ENCODE measurements at places on chromosomes 12 and 14.
A peak's percentile ranks its signal among the peaks of the same experiment; 100 is the strongest.

GRCh38 chr14:48527832-48528231, 852.4 kb upstream of the MDGA2 start:
- no peak overlapping the region for H3K27ac ChIP-seq
- H3K4me3 ChIP-seq, result no peak overlapping the region
- no peaks in the 10 kb centered on the region for H3K27me3 ChIP-seq
- no peaks in the 10 kb centered on the region for H3K4me1 ChIP-seq
- no peaks in the 10 kb centered on the region for H3K36me3 ChIP-seq

GRCh38 chr14:104563742-104564615, 15.6 kb upstream of the C14orf180 start:
- peaks cover 8% of the 10 kb centered on the region for H3K4me1 ChIP-seq
- no peaks in the 10 kb centered on the region for H3K36me3 ChIP-seq
- H3K27ac ChIP-seq, result no peak overlapping the region
- H3K27me3 ChIP-seq, result peaks cover 88% of the 10 kb centered on the region
- DNase-seq, result peak; percentile 73

- no peak overlapping the region for H3K4me3 ChIP-seq
- no peak overlapping the region for H3K27ac ChIP-seq
- H3K36me3 ChIP-seq, result no peaks in the 10 kb centered on the region
- DNase-seq, result no peak
- H3K4me1 ChIP-seq, result no peaks in the 10 kb centered on the region
These were observed 6.8 kb downstream of the TMCC3 start for GRCh38 chr12:94643606-94644005.

DNA sequence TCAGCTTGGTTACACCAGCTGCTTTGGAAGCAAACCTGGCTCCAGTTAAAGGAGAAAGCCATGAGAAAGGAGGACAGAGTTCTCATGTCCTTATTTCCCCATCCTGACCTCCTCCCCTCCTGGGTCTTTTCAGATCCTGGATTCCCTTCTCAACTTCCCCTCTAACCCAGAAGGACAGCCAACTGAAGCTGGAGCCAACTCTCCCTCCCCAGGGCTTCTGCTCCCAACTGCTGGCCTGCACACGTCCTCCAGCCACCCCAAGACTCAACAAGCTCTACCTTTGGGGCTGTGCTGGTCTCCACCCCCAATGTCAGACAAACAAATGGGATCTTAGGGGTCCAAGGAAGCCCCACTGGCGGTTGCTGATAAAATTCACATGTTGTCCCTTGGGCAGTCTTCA, 651.1 kb upstream of the TBX3 start:
- DNase-seq, result no peak
- H3K36me3 ChIP-seq, result no peaks in the 10 kb centered on the region
- H3K27me3 ChIP-seq, result no peaks in the 10 kb centered on the region
- H3K27ac ChIP-seq, result no peak overlapping the region
- no peak overlapping the region for H3K4me3 ChIP-seq
- H3K4me1 ChIP-seq, result no peaks in the 10 kb centered on the region

DNA sequence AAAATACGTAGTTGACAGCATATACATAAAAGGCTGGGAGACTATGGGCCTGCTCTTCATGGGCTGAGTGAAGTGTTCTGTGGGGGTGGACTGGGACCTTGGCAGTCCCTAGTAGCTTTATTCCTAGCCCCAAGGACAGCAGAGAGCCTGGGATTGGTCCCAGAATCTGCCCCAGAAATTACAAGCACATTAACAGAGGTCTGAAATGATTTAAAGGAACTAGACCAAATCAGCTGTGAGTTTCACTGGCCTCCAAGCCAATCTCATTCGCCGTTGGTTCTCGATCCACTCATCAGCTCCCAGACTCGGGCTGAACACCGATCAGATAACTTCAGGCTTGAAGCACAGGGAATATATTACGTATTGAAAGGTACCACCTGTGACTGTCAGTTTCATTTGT, 77.0 kb upstream of the PSMC1 start:
- no peak overlapping the region for H3K4me3 ChIP-seq
- no peaks in the 10 kb centered on the region for H3K4me1 ChIP-seq
- no peak overlapping the region for H3K27ac ChIP-seq
- DNase-seq, result no peak

DNA sequence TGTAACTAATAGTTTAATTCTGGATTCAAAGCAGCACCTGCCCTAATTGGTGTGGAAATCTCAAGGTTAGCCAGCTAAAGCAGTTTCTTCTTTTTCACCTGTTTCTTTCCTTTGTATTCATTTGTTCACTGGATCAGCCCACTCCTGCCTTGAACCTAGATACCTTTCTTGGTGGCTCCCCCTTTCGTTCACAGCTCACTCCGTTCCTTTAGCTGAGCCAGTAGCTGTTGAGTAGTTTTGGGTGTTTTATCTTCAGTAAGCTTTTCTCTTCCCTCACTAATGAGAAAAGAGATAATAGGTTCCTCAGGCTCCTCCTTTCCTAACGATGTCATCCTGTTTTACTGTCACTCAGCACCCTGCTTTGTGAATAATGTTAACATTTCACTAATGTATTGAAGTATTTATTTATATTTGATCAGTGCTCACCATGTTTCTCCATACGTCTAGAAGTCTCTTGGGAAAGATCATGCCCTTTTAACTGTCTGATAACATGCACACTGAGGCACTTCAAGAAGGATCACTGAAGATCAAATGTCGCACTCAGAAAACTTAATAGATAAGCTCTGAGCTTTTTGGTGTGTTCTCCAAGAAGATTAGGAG, 121.1 kb downstream of the TGFB3 start:
- no peak for DNase-seq
- no peak overlapping the region for H3K27ac ChIP-seq
- H3K4me1 ChIP-seq, result no peaks in the 10 kb centered on the region
- no peaks in the 10 kb centered on the region for H3K27me3 ChIP-seq

DNA sequence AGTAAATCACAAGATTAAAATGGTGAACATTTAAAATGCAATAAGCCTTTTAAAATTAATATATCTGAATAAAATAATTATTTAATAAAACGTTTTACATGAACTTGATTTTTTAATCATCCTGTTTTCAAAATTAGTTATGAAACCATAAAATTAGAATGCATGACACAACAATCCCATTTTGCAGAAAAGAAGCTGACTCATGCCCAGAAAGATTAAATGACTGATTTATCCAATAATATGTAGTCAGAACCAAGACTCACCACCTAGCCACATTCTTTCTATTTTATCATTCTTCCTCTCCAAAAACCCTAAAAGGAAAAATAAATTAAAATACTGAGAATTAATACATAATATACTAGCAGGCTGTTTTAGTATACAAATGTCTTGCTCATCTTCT, 83.0 kb upstream of the LGR5 start:
- no peak for DNase-seq
- no peaks in the 10 kb centered on the region for H3K27me3 ChIP-seq

- H3K27me3 ChIP-seq, result no peaks in the 10 kb centered on the region
- no peak overlapping the region for H3K4me3 ChIP-seq
- H3K4me1 ChIP-seq, result no peaks in the 10 kb centered on the region
These were observed 164.3 kb upstream of the NOS1 start for GRCh38 chr12:117525766-117526165.

GRCh38 chr12:129607301-129607700, 296.5 kb downstream of the TMEM132D start:
- no peaks in the 10 kb centered on the region for H3K27me3 ChIP-seq
- no peaks in the 10 kb centered on the region for H3K36me3 ChIP-seq
- no peaks in the 10 kb centered on the region for H3K4me1 ChIP-seq
- no peak overlapping the region for H3K4me3 ChIP-seq

- DNase-seq, result no peak
- H3K27ac ChIP-seq, result peak overlapping the region; percentile 1
- H3K4me1 ChIP-seq, result peaks cover 10% of the 10 kb centered on the region
- no peaks in the 10 kb centered on the region for H3K36me3 ChIP-seq
These were observed 28.3 kb downstream of the MLXIP start for GRCh38 chr12:122106843-122107242.

- no peaks in the 10 kb centered on the region for H3K27me3 ChIP-seq
- no peaks in the 10 kb centered on the region for H3K36me3 ChIP-seq
- DNase-seq, result no peak
- H3K4me1 ChIP-seq, result no peaks in the 10 kb centered on the region
- H3K27ac ChIP-seq, result no peak overlapping the region
- no peak overlapping the region for H3K4me3 ChIP-seq
These were observed 100.7 kb upstream of the SLC38A4 start for GRCh38 chr12:46926526-46926925.

GRCh38 chr14:23517650-23518326, 33.8 kb downstream of the ZFHX2 start:
- H3K4me3 ChIP-seq, result no peak overlapping the region
- no peak overlapping the region for H3K27ac ChIP-seq
- no peak for DNase-seq
- no peaks in the 10 kb centered on the region for H3K27me3 ChIP-seq
- H3K4me1 ChIP-seq, result no peaks in the 10 kb centered on the region
- no peaks in the 10 kb centered on the region for H3K36me3 ChIP-seq

- no peaks in the 10 kb centered on the region for H3K4me1 ChIP-seq
- no peak overlapping the region for H3K4me3 ChIP-seq
- no peaks in the 10 kb centered on the region for H3K36me3 ChIP-seq
- H3K27me3 ChIP-seq, result no peaks in the 10 kb centered on the region
These were observed 84.7 kb upstream of the FERMT2 start for GRCh38 chr14:53035336-53036210.

DNA sequence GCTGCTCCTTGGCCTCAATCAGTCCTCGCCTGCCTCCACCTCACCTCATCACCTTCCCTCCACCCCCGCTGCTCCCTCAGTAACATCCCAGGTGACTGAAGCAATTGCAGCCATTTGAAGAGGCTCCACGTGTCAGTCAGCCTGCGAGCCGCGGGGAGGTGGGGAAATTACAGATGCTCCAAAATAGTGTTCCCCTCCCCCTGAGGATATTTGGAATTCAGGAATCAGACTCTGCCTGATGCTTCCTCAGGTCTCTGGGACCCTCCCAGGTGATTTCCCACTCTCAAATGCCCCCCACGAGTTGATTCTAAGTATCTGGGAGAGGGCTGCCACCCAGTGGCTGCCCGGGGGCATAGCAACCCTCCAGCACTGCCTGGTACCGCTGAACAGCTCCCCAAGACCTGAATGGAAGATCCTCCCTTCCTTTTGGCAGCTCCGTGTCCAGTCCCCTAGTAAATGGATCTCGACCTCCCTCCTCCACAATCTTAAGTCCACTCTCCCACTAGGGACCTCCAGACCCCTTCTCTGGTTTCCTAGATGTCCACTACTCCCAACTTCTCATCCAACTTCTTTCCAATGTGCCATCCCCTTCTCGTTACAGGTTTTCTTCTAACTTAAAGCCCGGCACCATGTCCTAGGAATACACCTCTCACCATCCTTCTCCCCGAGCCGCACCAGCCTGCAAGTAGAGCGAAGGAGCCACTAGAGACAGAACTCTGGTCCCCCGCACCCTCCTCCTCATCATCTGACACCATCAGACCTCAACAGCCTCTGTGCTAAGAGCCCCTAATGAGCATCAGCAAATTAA, 1.4 kb upstream of the ASIC1 start:
- DNase-seq, result peak; percentile 26
- peaks cover 4% of the 10 kb centered on the region for H3K27me3 ChIP-seq
- H3K27ac ChIP-seq, result no peak overlapping the region
- no peaks in the 10 kb centered on the region for H3K36me3 ChIP-seq

GRCh38 chr12:4700621-4701026, 19.6 kb upstream of the GALNT8 start:
- H3K4me3 ChIP-seq, result no peak overlapping the region
- no peaks in the 10 kb centered on the region for H3K27me3 ChIP-seq
- no peaks in the 10 kb centered on the region for H3K4me1 ChIP-seq
- H3K36me3 ChIP-seq, result no peaks in the 10 kb centered on the region
- peak overlapping the region; percentile 73 for H3K27ac ChIP-seq

DNA sequence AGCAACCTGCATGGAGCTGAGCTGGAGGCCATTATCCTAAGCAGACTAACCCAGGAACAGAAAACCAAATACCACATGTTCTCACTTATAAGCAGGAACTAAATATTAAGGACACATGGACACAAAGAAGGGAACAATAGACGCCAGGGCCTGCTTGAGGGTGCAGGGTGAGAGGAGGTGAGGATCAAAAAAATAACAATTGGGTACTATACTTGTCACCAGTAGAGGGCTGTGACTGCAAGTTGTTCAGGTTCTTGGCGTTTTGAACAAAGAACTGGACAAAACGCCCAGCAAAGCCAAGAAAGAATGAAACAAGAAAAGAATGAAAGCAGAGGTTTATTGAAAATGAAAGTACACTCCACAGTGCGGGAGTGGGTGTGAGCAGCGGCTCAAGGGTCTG, 208.5 kb upstream of the NEDD1 start:
- no peak overlapping the region for H3K27ac ChIP-seq
- H3K27me3 ChIP-seq, result no peaks in the 10 kb centered on the region
- H3K4me1 ChIP-seq, result no peaks in the 10 kb centered on the region
- DNase-seq, result no peak

GRCh38 chr12:131229426-131230339, 276.0 kb downstream of the ADGRD1 start:
- no peaks in the 10 kb centered on the region for H3K4me1 ChIP-seq
- H3K36me3 ChIP-seq, result no peaks in the 10 kb centered on the region
- peaks cover 5% of the 10 kb centered on the region for H3K27me3 ChIP-seq
- peak overlapping the region; percentile 52 for H3K27ac ChIP-seq
- DNase-seq, result peak; percentile 20

Data from breast epithelium (tissue), 4 donors.